Lower lobe of right lung (tissue), 2 donors: ENCODE measurements at places on chromosomes 4 and X.

GRCh38 chrX:66676413-66676812, 37.5 kb upstream of the EDA2R start:
- no peak for DNase-seq

- DNase-seq = no peak
Measured at GRCh38 chrX:71184803-71185495, 38.1 kb upstream of the GJB1 start.

DNA sequence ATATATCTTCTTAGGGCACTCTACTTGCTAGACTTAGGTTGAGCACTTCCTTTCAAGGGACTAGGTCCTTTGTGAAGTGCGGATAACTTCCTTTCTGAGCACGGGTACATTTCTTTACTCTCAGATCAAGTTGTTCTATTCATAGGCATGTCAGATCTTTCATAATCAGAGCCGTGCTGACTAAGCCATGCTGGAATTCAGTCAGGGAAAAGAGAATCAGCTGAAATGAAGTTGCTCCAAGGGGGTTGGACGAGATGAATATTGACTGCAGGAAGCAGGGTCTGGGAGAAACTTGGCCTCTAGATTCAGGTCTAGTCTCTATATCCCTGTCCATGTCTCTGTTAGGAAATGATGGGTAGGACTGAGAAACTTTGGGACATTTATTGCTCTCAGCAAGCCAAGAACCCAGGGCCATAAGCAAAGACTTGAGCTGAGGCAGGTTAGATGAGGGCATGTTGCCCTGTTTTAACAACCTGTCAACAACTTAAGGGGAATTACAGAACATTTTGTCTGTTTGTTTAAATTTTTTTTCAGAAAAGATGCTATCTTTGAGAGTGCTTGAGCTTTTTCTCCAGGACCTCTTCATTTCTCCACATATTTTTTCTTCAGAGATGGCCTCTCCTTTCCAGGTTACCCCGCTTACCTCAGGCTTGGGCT, 28.3 kb downstream of the AREG start:
- no peak for DNase-seq

- no peak for DNase-seq
Measured at GRCh38 chrX:47446431-47446830, 36.6 kb downstream of the ZNF41 start.

DNA sequence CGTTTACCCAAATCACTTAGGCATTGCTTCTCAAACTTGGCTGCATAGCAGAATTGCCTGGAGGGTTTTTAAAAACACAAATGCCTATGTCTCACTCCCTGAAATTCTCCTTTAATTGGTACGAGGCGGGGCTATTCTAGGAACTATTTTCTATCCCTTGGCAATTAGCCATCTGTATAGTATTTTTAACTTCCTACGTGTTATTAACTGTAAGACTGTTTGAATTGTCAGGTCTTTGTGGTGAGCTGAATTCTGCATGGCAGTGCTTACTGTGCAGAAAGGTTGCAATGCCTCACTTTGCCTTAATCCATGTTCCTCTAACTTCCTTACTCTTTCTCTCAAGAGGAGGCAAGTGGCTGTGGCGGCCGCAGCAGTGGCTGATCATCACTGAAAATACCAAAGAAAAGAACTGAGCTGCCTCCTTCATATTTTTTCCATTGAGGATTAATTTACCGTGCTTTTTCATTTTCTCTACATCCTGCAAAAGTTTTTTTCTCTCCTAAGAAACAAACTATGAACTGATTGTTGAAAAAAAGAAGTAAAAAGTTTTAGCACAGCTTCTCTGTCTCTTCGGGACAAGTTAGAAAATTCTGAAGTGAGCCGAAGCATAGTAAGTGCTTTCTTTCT, at the start of gene SHROOM3:
TSS of gene SHROOM3 (plus strand) at position 329 of the 627 bp plus-strand sequence. CDS start 824 bp downstream, outside the sequence.
- DNase-seq = no peak

DNA sequence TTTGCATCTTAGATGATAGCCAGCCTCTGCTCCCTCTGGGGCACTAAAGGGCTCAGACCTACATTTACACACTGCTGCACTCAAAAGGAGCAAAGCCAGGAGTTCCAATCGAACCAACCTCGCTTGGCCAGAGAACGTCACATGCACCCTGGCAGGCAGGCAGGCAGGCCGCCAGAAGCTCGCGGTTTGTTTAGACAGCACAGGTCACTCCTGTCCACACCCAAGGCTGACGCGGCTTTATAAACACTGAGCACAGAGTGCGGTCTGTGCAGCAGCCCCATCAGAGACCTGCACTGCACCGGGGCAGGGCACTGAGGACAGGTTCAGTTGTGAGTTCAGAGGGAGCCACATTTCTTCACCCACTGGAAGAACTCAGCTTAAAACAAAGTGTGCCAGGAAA, 143.9 kb downstream of the BCOR start:
- DNase-seq = peak; percentile 86

DNA sequence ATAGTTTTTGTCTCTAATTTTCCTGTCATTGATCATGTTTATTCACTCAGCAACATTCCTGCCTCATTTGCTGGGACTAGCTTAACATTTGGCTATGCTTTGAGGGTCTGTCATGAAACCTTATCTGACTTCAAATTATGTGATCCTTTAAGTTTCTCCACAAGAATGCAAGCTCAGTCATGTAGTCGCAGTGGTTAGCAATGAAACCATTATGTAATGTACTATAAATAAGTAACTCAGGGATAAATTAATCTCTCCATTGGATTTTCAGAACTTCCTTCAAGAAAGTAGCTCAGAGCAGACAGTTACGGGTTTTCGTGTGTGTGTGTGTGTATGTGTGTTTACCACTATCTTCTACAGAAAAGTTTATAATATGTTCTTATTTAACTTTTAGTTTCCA, 993.6 kb downstream of the ADGRL3 start:
- no peak for DNase-seq

GRCh38 chr4:136342666-136343065, 1189.6 kb downstream of the PCDH18 start:
- DNase-seq = no peak

DNA sequence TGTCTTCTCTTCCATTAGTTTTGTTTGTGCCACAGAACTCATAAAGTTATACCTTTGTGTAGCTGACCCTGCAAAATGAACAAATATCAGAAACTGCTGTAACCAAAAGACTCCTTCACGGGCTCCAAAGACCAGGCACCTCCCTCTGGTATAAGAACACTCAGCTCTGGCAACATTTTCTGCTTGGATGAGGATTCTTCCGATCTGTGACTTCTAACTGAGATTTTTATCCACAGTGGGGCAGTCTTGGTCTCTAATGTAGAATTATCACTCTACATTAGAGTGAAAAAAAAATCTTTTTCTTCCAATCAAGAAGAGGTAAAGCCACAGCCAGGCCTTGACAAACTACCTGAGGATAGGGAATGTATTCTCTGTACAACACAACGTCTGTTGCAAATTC, 38.5 kb upstream of the PRSS48 start:
- no peak for DNase-seq

- DNase-seq = no peak
Measured at GRCh38 chr4:100721490-100721889, 203.7 kb upstream of the EMCN start.

- DNase-seq = no peak
Measured at GRCh38 chrX:40040686-40041461, 56.9 kb downstream of the BCOR start.

DNA sequence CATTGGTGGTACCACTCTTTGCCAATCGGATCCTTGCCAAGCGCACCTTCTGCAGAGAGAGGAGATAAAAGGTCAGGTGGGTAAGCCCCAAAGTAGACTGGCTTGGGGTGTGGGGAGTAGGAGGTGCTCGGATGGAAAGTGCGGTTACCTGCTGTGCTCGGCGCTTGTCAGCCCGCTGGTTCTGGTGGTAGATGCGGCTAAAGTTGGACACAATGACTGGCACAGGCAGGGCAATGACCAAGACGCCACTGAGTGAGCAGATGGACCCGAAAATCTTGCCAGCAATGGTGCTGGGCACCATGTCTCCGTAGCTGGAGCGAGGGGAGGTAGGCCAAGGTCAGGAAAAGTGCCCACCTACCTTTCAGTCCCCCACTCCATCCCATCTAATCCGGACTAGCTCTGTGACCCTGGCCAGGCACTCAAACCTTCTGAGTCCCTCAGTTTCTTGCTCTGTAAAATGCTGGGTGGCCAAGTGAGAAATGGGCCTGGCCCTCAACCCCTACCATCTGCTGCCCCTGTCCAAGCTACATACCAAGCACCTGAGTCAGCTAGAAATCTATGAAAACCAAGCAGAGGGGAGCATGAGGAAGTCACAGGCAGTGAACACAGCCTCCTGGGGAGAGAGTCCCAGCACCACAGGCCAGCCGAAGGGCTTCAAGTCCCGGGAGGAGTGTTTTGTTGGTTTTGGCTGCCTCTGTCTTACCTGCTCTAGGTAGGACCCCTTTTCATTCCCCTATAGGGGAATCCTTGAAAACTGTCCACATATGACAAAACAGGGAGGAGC, 4.7 kb downstream of the KCND1 start:
- DNase-seq = no peak

GRCh38 chr4:158768555-158769174, at the start of gene FNIP2:
FNIP2 (plus strand) TSS chr4:158769026; CDS start chr4:158769213, 187 bp downstream.
- DNase-seq = peak; percentile 88

DNA sequence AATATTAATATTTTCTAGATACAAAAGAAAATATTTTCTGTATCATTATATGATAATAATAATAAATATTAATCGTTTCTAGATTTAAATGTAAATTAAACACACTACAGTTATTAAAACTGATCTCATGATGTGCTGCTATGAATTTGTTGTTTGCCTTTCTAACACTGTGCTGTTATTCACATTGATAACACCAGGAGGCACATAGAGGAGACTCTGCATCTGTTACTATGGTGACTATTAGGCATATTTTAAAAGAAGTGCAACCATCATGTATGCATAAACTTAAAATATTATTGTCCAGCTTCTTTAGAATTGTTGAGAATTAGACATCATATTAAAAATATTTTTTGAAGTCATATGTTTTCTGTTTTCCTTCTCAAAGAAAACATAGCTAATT, 11.8 kb upstream of the PDGFC start:
- no peak for DNase-seq

GRCh38 chr4:142582340-142582739, 263.8 kb downstream of the INPP4B start:
- no peak for DNase-seq

GRCh38 chr4:21451032-21451431, 497.5 kb downstream of the KCNIP4 start:
- DNase-seq = no peak

GRCh38 chr4:32597354-32597753, 1877.2 kb downstream of the PCDH7 start:
- DNase-seq = no peak

GRCh38 chr4:2953496-2953895, 9.7 kb downstream of the NOP14 start:
- no peak for DNase-seq

DNA sequence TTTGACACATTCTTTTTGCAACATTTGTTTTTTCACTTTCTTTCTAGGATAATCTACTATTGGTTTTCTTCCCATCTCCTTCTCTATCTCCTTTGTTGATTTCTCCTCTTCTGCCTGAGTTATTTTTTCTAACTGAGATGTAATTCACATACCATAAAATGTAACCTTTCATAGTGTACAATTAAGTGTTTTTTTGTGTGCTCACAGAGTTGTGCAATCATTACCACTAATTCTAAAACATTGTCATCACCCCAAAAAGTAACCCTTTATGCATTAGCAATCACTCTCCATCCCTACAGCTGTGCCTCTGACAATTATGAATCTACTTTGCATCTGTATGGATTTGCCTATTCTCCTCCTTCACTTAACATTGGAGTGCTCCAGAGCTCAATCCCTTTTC, 66.6 kb upstream of the FHL1 start:
- no peak for DNase-seq

- DNase-seq = no peak
Measured at GRCh38 chr4:170610434-170610833, 520.7 kb upstream of the AADAT start.

DNA sequence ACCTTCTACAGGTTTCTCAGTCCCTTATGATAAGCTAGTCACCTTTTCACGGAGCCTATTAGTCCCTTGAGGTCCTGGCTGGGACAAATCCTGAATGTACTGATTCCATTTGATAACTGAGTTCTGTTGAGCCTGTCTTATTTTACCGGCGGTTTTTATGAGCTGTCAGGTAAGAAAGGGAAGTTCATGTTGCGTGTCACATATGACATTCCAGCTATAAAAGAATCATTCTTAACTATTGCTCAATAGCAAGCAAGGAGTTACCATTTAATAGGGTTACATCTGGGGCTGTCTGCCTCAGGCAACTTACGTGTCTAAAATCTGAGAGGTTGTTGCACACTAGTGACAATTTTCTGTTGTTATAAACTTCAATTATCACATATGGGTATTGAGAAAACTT, 394.6 kb downstream of the TECRL start:
- DNase-seq = no peak

GRCh38 chr4:36399762-36400353, 118.4 kb downstream of the DTHD1 start:
- no peak for DNase-seq

DNA sequence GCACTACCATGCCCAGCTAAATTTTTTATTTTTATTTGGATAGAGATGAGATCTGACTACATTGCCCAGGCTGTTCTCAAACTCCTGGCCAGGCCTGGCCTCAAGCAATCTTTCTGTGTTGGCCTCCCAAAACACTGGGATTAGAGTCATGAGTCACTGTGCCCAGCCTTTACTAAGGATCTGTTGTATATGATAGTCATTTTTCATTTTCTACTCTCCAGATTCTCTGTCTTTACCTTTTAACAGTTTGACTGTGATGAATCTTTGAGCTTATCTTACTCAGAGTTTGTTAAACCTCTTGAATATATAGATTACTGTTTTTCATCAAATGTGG, 161.8 kb downstream of the FNIP2 start:
- no peak for DNase-seq

DNA sequence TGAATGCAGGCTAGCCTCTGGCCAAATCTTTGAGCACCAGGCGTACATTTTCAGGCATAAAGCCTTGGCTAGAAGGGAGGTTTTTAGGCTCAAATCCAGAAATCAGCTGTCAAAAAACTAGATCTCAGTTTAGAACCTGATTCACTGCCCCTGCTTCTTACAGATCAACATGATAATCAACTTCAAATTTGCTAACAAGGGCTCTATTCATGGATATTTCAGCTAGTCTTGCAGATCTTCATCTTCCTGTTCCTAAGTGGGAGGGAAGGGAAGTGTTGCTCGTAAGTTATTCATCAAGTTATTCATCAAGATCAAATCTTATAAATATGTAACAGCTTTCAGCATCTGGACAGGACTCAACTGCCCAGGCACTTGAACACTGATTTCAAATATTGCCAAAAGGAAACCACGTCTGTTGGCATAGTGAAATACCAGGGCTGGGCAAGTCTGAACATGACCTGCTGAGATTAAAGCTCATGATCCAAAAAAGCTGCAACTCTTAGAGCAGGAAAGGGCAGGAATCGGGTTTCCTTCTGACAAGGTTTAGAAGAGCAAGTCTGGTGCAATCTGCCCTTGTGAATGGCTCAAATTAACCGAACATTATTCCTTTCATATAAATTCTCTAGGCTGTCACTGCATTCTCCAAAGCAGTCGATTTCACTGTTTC, 200.3 kb downstream of the PDGFC start:
- DNase-seq = no peak

- DNase-seq = no peak
Measured at GRCh38 chr4:8144359-8144758, 14.3 kb downstream of the ABLIM2 start.

GRCh38 chrX:9376111-9376510, 88.7 kb upstream of the TBL1X start:
- no peak for DNase-seq

- DNase-seq = peak; percentile 45
Measured at GRCh38 chrX:54042609-54043021, 1.7 kb downstream of the PHF8 start.

- DNase-seq = no peak
Measured at GRCh38 chrX:115592997-115593734, 32.2 kb downstream of the PLS3 start.

- no peak for DNase-seq
Measured at GRCh38 chr4:186265683-186266652, at the start of gene F11. F11 (plus strand) TSS chr4:186266189; CDS start chr4:186267137, 948 bp downstream.
